GM04504 (cell line): ENCODE measurements at places on chromosomes 4 and X.
A peak's percentile ranks its signal among the peaks of the same experiment; 100 is the strongest.

DNA sequence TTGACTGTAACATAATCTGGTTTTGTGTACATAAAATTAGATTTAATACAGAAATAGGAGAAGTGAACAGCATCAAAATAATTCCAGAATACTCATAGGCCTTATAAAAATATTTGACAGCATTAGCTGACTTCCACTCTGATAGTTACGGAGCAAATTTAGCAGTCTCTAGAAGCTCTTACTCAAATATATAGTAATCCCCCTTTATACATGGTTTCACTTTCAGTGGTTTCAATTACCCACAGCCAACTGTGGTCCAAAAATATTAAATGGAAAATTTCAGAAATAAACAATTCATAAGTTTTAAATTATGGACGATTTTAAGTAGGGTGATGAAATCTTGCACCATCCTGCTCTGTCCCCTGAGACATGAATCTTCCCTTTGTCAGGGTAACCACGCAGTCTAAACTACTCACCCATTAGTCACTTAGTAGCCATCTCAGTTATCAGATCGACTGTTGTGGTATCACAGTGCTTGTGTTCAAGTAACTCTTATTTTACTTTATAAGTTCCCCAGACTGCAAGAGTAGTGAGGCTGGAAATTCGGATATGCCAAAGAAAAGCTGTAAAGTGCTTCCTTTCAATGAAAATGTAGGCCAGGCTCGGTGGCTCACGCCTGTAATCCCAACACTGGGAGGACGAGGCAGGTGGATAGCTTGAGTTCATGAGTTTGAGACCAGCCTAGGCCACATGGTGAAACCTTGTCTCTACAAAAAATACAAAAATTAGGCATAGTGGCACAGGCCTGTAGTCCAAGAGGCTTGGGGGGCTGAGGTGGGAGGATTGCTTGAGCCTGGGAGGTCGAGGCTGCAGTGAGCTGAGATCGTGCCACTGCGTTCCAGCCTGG is 17.2 kb upstream of the RTL9 start:
- peak; percentile 59 for DNase-seq

DNA sequence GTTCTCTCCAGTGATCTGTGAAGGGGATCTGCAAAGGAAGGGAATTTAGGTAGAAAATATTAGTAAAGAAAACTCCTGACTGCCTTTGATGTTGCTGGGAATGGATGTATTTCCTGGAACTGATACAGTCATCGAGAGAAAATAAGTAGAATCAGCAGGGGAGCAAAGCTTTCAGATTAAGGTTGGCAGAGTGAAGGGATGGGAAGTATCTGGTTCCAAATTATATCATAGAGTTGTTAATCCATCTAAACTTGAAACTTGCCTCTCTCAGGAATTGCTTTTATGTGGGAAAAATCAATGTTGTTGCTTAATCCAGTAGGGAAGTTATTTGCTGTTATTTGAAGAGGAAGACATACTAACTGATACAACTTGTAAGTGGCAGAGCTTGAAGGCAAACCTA is 19.3 kb downstream of the EPHA5 start:
- no peak for DNase-seq

DNA sequence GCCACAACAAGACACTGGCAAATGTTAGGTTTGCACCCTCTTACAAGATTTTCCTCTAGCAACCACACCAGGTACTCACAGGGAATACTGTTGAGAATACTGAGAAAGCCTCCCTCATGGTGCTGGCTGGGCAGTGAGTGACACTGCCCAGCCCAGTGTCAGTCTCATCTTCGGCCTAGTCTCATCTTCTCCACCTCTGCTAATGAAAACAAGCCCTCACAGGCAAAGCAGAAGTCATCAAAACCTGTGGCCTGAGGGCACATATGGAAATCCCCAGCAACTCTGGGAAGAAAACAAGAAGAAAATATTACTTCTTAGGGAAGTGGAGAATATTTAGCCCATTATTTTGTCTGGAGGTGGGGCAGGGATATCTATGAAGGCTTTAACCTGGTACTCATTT is 7.9 kb upstream of the ADAM29 start:
- DNase-seq: no peak

DNA sequence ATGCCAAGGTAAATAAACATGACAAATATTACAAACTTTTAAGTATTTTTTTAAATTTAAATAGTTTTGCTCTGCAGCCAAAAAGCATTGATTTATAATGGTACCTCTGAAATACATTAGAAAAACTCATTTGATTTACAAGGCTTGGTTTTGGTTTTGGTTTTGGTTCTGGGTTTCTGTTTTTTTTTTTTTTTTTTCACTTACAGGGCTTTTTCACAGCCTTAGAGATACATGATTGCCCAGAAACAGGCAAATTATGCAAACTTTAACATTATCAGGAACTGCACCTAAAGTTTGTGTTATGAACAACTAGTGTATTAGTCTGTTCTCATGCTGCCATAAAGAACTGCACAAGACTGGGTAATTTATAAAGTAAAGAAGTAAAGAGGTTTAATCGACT is 196.4 kb upstream of the DDX53 start:
- DNase-seq: no peak

GRCh38 chr4:108972613-108973283 is 209.9 kb upstream of the ETNPPL start:
- DNase-seq: no peak

- DNase-seq: peak; percentile 23
These were observed 1614.4 kb downstream of the PCDH19 start for GRCh38 chrX:98795636-98796035.

- DNase-seq: peak; percentile 54
These were observed 88.2 kb downstream of the SOWAHB start for GRCh38 chr4:76809594-76810305.

- no peak for DNase-seq
These were observed 93.8 kb downstream of the ELOVL6 start for GRCh38 chr4:110104661-110105060.

GRCh38 chr4:183757060-183757459 is 98.0 kb downstream of the TRAPPC11 start:
- DNase-seq: no peak

GRCh38 chrX:72122621-72123337 is 8.9 kb downstream of the RTL5 start:
- no peak for DNase-seq

GRCh38 chr4:151824656-151825055 is 63.8 kb upstream of the GATB start:
- no peak for DNase-seq

- DNase-seq: no peak
These were observed 25.8 kb downstream of the USP9X start for GRCh38 chrX:41110801-41111625.

GRCh38 chr4:148311526-148311925 is 130.7 kb downstream of the NR3C2 start:
- DNase-seq: no peak

DNA sequence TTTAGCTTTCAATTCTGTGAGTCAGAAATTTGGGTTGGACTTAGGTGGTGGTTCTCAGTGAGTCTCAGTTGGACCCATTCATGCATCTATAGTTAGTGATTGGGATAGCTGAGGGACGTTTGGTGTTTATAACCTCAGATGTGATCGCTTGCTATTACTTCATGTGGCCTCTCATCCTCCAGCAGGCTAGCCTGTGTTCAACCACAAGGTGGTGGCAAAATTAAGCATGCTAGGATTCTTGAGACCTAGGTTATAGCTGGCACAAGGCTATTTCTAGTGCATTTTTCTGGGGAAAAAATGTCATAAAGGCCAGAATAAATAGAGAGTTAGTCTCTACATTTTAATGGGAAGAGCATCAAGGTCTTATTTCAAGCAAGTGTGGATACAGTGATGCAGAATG is 10.9 kb upstream of the GRPR start:
- no peak for DNase-seq

- no peak for DNase-seq
These were observed 104.7 kb upstream of the EGFL6 start for GRCh38 chrX:13464599-13465275.

DNA sequence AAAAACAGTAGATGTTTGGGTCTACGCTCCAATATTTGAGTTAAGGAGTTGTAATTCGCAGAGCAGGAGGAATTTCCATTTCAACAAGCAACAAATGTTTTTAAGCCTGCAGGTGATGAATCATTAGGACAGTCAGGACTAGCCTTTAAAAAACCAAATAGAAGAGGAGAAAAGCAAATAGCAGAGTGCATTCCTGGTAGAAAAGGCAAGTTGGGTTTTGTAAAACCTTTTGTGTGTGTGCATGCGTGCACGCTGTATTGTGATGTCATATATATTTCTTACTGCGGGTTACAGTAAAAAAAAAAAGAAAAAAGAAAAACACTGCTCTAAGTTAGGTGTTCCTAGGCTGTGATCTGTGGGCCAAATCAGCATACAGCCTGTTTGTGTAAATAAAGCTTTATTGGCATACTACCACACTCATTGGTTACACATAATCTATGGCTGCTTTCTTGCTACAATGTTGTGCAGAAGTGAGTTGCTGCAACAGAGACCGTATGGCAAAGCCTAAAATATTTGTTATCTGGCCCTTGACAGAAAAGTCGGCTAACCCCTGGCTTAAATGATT is 135.6 kb downstream of the MID1 start:
- no peak for DNase-seq

GRCh38 chrX:154333837-154334271 is 38.3 kb downstream of the TKTL1 start:
- no peak for DNase-seq

GRCh38 chr4:3118312-3118711 is 43.8 kb downstream of the HTT start:
- DNase-seq: no peak

DNA sequence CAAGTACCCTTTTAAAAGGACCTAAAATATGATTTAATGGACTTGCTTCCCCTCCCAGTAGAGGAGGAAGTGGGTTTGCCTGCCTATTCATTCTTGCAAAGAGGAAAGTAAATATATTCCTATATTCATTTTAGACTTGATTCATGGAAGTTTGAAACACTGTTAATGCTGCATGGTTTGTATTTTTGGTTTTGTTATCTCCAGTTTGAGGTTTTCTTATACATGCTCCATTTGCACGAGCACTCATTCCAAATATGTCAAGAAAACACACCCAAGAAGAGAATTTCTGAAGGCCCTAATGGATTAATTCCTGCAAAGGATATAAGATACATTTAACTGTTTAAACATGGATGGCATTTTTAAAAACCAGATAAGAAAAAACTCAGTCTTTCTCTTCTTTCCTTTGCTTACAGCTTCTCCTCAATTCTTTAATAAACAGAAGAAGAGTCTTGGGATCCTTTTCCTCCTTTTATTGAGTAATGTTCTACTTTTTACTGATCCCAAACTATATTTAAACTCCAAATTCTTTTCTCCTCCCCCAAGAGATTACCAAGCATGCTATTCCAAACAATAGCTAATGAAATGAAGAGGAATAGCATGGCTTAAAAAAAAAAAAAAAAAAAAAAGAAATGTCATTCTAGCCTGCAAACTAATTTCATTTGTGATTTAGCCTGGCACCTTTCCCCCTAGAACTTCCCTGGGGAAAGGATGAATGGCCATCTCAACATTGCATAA is 54.6 kb upstream of the LDB2 start:
- DNase-seq: no peak

- DNase-seq: no peak
These were observed 70.7 kb upstream of the SH3RF1 start for GRCh38 chr4:169341490-169341889.

GRCh38 chr4:113499696-113500095 is 261.8 kb downstream of the CAMK2D start:
- peak; percentile 9 for DNase-seq

DNA sequence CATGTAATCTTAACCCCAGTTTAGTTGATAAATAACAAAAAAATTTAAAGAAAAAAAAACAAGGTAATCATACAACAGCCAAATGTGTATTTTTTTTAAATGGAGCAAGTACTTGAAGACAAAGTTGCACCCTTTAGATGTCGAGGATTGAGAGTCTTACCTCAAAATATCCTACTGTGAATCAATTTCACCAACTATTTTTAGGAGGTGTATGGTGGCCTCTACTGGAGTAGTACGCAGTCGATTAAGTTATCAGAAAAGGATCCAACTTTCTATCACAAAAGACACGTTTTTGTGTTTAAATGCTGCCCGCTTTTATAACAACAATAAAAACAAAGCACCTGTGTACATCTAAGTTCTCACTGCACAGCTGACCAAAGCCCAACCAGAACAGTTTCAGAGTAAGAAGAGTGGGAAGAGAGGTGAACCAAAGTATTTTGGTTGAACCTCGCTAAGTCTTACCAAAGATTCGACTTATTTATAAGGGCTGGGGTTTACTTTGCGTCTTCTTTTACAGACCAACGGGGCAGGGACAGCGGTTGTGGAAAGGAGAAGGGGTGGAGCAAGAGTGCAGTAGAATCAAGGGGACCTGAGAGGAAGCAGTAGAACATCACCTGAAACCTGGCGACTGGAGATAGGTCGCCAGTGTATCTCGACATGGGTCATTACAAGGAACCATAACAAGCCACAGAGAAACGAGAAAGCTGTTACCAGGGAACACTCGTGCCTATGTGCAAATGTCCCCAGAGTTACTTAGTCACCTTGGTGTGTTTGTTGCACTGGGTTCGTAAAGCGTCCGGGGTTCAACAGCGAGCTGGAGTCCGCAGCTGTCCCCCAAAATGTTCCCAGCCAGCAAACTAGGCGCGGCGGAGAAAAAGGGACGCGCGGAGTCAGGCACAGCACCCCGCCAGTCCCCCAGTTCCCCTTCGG is 1.1 kb downstream of the RPS6KA6 start:
- DNase-seq: no peak

DNA sequence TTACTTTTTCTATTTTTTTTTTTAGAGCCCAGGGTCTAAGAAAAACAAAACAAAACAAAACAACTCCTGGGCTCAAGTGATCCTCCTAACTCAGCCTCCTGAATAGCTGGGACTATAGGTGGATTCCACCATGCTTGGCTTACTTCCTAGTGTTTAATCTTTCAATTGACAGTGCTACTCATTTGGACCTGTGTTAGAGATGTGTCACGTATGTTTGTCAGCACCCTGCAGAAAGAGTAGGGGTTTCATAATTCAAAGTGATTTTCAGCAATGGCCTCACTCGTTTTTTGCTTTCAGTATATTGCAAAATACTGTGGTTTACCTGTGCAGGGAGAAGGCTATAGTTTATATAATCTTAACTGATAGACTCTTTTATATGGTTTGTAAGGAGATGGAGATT is 71.6 kb upstream of the TEX13D start:
- no peak for DNase-seq

GRCh38 chr4:161403781-161404180 is 760.0 kb downstream of the FSTL5 start:
- no peak for DNase-seq

DNA sequence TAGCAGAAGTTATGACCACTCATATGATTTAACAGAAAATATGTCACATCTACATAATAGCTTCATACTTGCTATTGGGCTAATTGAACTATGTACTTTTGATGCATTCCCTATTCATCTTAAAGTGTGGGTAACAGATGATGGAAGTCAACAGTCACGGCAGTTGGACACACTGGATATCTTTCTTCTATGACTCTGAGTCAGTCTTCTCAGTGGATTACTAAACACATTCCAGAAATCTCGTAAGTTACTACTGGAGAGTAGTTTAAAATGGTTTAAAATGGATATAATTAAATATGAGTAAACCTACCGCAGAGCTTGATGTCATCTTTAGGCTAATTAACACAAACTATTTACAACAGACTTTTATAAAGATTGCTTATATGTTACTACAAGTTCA is 30.1 kb upstream of the CFAP299 start:
- DNase-seq: peak; percentile 62
